ENCODE measurements at places on chromosomes 16 and 17. TPM values are rescaled to one million over a fixed set of nuclear protein-coding genes. Genes with fewer than 3 reads are reported as not detected.

SCGB1C2 gene
- not detected for total RNA-seq

SPNS3 gene
- 0.38 TPM for total RNA-seq

DNA sequence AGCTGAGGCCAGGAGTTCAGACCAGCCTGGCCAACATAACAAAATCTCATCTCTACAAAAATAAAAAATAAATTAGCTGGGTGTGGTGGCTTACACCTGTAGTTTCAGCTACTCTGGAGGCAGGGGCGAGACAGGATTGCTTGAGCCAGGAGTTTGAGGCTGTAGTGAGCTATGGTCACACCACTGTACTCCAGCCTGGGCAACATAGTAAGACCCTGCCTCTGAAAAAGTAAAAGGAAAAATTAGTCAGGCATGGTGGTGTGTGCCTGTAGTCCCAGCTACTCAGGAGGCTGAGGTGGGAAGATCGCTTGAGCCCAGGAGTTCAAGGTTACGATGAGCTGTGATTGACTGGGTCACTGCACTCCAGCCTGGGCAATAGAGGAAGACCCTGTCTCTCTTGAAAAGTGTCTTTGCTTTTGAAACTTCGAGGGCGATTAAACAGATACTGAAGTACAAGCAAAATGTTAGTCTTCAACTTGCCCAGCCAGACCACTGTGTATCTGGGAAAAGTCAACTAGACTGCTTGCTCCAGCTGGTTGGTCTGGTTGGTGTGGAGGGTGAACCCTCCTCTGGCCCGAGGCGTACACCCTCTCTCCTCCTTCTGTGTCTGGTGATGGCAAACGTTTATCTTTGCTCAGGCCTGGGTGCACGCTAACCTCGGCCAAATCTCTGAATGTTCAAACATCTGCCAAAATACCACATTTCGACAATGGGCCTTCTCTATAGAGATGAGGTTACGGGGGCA lies 174.9 kb downstream of the RAB11FIP4 start:
- no peak for DNase-seq

GRCh38 chr16:58440131-58440530 lies 47.9 kb downstream of the GINS3 start:
- no peak for DNase-seq

DNA sequence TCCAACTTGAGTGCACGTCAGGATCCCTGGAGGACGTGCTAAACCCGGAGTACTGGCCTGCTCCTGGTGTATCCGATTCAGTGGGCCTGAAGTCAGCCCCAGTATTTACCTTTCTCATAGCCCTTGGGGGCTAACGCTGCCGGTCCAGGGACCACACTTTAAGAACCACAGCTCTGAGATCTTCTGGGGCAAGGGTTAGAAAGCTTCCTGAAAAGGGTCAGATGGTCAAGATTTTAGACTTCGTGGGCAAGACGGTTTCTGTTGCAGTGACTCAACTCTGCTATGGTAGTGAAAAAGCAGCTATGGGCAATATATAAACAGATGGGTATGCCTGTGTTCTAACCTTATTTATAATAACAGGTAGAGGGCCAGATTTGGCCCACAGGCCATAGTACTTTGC lies 14.6 kb upstream of the USP10 start:
- no peak for DNase-seq

DNA sequence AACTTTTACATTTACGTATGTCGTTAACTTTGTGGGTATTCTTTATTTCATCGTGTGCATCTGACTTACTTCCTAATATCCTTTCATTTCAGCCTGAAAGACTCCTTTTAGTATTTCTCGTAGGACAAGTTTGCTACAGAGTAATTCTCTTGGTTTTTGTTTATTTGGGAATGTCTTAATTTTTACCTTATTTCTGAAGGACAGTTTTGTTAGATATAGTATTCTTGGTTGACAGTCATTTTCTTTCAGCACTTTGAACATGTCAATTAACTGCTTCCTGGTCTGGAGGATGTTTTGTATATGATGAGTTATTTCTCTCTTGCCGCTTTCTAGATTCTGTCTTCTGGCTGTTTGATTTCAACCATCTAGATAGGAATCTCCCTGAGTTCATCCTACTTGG lies 109.2 kb upstream of the NACA2 start:
- DNase-seq = no peak

DNA sequence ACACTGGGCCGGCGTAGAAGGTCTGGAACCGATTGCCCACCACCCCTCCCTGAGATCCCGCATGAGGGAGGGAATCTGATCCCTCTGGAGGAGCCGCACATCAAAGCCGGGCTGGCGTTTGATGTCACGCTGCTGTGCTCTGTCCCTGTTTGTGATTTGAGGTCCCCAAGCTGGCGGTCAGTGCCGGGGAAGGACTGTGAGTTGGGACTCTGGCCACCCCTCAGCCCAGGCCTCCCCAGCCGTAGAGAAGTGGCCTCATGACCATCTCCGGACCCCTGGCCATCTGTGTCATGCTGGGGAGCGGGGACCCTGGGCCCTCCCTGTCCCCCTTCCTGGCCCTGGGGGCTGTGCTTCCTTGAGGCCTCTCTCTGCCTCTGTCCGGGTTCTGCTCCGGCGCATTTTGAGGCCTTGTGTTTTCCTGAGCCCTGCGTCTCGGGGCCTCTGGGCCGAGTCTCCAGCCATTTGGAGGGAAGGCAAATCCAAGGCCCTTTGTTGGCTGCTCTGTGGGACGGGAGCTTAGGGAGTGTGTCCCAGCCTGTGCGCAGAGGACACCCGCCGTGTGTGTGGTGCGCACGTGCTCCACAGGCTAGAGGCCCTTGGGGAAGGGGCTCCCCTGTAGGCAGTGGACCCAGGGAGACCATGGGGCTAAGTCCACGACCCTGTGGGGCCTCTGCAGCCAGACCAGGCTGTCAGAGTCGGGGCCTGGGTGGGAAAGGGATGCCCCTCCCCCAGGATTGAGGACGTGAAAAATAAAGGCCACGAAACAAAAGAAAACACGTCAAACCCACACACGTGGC lies 15.1 kb downstream of the ASPSCR1 start:
- DNase-seq = no peak

GRCh38 chr16:12545792-12546342 lies 257.8 kb downstream of the CPPED1 start:
- no peak for DNase-seq

DNA sequence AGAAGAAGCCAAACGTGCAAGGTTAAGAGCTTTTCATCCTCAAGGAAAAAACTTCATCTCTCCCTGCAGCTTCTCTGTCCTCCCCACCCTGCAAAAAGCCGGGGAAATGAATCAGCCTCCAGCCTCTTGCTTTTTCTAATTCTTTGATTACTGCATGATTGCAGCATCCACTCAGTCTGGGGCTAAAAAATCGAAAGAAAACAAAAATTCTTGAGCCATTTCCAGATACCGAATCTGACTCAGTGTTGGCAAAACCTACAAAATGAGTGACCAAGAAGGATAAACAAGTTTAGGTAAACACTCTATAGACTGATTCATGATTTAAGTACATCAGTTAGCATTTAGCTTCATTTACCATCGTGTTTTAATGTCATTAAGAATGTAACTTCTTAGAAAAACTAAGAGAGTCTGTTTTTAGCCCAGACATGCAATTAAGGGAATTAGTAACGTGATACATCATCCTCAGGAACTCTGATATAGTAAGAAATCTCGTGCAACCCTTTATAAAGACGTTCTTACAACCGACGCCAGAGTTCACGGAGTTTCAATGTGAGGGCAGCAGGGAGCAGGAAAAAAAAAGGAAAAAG lies 287.3 kb upstream of the FOXF1 start:
- DNase-seq = no peak

DNA sequence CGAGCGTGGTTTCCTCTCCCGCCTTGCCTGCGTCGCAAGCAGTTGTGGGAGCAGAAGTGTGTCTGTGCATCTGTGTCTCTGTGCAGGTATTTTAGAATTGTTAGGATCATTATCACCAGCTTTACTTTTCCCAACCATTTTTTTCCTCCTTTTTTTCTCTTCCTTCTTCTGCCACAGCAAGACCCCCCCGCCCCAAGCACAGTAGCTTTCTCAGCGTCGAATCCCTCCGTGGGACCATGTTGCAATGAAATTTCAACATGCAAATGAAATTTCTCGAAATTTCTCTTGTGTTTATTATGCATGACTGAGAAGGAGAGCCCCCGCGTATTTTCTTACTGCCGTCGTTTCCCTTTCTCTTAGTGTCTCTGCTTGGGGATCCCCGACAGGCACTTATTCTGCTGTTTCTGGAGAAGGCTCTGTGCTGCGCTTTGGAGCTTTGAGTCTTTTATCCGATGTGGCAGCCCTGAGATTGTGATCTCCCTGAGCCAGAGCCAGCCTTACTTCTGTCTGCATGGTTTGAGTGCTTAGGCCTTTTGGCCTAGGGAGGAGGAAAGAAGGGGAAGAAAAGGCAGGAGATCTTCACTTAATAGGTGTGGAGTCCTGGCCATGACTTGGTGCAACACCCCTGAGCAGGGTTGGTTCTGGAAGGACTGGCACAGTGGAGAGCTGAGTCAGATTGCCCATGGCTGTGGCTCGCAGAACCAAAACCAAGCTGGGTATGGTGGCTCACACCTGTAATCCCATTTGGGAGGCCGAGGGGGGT lies 5.0 kb downstream of the ARMC7 start:
- DNase-seq = no peak

GRCh38 chr17:59512844-59513385 lies 52.5 kb upstream of the DHX40 start:
- no peak for DNase-seq

- no peak for DNase-seq
Observed at GRCh38 chr17:47813077-47813476, 8.5 kb downstream of the OSBPL7 start.

GRCh38 chr16:78005881-78006280 lies 16.5 kb upstream of the CLEC3A start:
- DNase-seq = no peak

- no peak for DNase-seq
Observed at GRCh38 chr17:49585422-49586027, 9.9 kb downstream of the NXPH3 start.

- no peak for DNase-seq
Observed at GRCh38 chr16:27447301-27447700, 45.3 kb downstream of the IL21R start.

GRCh38 chr16:20740007-20740883 lies 1.4 kb downstream of the THUMPD1 start:
- no peak for DNase-seq

GRCh38 chr16:15792563-15792971 lies 64.3 kb downstream of the MYH11 start:
- DNase-seq = no peak

GRCh38 chr16:11263737-11264136 lies 5.4 kb downstream of the TNP2 start:
- DNase-seq = peak; percentile 20

DNA sequence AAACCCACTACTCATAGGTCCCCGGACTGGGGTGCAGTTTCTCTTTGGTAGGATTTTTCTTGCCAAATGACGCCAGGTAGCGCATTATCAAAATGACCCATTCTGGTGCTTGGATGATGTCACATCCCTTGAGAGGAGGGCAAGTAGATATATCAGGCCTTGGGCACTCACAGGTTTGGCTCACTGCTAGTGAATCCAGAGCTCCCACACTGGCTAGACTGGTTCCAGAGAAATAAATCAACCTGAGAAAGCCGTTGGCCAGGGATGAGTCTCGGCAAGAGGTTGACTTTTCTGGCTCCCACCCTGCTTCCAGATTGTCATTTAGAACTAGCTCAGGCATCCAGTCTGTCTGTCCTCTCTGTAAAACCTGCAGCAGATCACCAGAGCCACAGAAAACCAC lies 188.4 kb upstream of the MAF start:
- DNase-seq = no peak

DNA sequence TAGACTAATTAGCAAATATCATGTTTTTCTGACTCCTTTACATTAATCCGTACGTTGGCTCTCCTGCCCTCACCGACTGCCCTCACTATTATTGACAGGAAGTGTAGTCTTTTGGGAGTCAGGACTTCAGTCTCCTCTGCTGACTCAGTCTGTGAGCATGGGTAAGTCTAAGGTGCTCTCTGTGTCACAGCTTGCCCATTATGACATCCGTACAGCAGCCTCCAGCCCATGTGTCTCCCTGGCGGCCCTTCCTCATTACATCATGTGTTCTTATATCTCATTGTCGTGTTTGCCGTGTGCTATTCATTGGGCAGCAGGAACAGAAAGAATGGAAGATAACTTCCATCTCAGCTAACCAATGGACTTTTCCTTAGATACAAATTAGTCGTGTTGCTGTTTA lies 77.5 kb downstream of the MRTFB start:
- no peak for DNase-seq
